Stimulated activated CD8-positive, alpha-beta memory T cell treated with anti-CD3 and anti-CD28 coated beads, Interleukin-4, amount 100 ng/mL, for 1 hour (primary cell): ENCODE measurements at places on chromosomes 12 and 14.

DNA sequence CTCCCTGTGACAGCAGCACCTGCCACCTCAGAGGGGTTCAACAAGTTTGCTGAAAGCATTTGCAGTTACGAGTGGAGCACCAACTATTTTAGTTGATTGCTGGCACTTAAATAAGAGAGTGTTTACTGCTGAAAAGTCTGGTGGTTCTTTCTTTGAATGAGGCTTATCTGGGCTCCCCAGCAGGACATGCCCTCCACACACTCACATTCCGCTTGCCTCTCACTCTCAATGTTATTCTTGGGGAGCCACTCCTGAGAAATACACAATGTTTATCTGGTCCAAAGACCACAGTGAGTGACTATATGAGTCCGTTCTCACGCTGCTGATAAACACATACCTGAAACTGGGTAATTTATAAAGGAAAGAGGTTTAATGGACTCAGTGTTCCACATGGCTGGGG is 31.9 kb downstream of the NT5DC3 start:
- DNase-seq, result no peak

DNA sequence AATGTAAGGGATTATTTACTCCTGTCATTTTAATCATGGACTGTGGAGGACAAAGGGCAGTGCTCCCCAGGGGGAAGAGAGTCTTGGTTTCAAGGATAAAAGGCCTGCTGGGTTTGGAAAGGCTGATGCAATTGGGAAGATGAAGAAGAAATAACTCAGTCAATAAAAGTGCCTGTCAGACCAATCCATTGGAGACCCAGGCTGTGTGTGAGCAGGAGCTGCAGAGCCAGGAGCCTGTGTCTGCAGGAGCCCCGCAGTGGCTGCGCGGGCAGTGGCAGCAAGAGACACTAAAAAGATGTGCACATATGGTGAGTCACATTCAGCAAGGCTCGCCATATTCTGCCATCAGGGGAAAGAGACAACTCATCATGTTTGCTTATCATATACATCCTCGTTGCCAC is 90.4 kb downstream of the CRACR2A start:
- DNase-seq, result no peak

DNA sequence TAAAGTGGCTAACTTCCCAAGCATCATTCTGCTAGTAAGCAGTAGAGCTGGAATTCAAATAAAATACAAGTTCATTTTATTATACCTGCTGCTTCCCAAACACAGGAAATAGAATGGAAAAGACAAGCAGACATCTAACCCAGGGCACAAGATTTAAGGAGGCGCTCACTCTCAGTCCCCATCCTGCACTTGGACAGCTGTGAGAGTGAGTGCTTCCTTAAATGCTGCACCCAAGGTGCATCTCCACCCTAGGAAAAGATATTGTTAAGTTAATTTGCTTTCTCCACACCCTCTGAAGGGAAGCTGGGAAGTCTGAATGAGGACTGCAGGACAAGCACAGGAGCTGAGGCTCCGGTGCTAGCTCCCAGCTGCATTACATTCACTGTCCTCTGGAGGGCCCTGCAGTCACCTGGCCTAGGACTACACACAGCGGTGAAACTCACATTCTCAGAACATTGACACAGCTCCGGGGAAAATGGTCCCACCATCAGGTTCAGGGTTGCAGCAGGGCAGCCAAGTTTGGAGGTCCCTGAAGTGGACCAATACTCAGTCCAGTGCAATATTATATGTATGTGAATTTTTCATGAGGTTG is 14.2 kb downstream of the HEBP1 start:
- no peak for DNase-seq

DNA sequence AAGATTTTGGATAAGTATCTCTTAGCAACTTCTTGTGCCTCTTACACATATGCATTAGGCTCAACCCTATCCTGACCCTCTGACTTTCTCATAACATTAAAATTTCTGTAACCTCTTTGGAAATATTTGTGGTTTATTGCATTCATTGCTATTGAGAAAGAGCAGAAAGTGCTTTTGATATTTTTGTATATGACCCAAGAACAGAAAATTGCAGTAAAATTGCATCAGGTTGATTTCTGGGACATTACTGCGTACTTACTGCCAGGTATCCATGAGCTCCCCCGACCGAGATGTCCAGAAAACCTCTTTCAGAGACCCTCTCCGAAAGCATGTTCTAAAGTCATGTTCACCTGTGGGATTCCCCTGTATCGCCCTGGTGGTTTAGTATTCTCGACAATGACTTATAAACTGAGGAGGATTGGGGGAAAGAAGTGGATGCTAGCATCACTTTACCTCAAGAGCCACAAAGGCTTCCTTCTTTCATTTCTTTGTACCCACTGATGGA is 14.5 kb upstream of the IL22 start:
- DNase-seq, result no peak

DNA sequence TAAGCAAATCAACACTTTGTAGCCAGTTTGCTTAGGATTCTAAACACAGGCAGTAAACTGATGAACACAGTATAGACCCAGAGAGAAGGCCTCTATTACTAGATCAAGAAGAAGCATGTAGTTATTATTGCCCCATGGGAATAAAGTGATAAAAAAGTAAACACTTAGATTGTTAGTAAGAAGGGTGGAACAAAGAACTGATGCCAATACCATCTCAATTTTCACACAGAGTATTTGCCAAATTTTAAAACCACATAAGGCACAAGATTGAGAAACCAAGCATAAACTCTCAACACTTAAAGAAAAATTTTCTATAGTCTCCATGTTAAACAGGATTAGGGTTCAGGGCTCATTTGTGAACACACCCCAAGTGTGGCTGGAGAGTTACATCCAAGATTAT is 77.0 kb upstream of the SYT1 start:
- no peak for DNase-seq

DNA sequence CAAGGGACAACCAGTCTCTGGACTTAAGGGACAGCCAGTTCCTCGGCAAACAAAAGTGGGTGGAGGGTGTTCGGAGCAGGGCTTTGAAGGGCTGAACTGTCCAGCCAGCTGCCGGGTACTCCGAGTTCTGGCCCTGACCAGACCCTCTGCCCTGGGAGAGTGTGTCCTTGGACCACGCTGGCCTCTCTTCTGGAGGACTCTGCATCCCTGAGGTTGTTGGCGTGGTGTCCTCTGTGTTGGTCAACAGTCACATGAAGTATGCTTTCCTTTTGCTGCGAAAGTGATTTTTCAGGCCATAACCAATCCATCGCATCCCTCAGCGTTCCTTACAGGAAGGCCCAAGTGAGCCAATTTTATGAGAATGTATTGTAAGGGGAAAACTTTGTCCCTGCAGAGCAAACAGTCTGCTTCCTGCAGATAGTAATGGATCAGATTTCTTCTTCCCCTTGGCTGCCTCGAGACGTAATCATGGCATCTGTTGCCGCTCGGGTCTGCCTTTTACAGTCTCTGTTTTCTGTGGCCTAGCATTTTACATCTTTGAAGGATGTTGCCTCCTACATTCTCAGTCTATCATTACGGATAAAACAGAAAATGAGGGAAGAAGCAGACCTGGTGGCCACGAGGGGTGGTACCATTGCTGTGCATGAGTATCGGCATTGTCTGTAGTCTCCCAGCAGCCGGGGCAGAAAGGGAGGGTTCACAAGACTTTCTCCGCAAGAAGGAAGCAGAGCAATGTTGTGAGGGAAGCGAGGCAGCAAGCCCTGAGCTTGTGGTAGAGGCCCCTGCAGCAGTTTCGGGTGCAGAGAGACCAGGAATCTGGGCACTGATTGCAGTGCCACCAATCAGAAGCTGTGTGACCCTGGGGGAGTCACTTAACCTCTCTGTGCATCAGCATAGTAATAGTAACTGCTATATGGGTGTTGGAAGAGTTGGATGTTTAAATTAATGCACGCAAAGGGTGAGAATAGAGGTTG is 47.4 kb downstream of the SMIM41 start:
- no peak for DNase-seq

GRCh38 chr12:122303068-122303467 is 36.8 kb upstream of the VPS33A start:
- DNase-seq, result no peak

- no peak for DNase-seq
These were observed 277.5 kb downstream of the RASSF9 start for GRCh38 chr12:85558684-85559083.

GRCh38 chr12:20716985-20717384 is 21.9 kb downstream of the SLCO1C1 start:
- no peak for DNase-seq

DNA sequence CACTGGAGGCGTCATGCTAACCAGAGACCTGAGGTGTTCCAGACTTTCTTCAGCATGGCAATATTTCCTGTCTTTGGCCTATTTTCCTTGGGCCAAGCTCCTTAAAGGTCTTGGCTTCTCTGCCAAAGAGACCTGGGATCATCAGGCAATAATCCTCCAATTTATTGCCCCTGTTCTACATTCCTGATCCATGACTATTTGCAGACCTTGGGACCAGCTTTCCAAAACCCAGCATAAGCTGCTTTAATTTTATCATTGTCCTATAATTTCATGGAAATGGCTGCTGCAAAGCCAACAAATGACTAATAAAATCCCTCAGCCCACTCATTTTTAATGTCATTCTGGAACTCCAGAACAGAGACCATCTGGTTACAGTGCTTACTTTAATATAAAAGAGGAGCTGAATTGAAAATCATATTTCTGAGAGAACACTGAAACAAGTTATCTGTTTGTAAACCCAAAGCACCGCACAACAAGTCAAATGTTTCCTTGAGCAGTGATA is 166.9 kb upstream of the BTG1 start:
- DNase-seq, result no peak

- DNase-seq, result no peak
These were observed 169.9 kb downstream of the DICER1 start for GRCh38 chr14:94987409-94987808.

GRCh38 chr12:127296591-127296990 is 970.4 kb upstream of the TMEM132C start:
- no peak for DNase-seq

- no peak for DNase-seq
These were observed 11.2 kb upstream of the PNMA1 start for GRCh38 chr14:73725116-73726024.

DNA sequence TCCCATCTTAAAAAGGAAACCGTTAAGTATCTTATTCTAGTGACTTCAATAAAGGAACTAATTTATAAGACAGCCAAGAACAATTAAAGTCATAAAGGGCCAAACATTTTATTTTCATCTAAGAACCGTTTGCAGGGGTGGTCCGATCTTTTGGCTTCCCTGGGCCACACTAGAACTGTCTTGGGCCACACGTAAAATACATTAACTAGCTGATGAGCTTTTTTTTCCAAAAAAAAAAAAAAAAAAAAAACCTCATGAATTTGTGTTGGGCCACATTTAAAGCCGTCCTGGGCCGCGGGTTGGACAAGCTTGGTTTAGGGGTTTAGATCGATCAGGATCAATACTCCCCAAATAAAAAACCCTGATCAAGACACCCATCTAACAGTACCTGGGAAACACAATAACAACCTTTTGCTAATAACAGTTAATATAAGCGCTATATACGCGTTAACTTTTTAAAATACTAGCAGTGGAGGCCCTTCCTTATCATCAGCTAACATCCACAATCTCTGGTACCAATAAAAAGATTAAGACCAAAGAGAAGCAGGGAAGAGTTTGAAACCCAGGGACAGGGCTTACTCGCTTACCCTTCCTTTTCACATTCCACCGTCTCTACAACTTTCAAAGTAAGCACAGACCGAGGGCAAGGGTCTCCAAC is 1.1 kb downstream of the NAP1L1 start:
- DNase-seq, result no peak

- no peak for DNase-seq
These were observed 618 bp downstream of the GNPNAT1 start for GRCh38 chr14:52790756-52791222.
